Esophagus (tissue), 2 donors: ENCODE measurements at places on chromosomes 12 and 14. TPM values are rescaled to one million over a fixed set of nuclear protein-coding genes. Genes with fewer than 3 reads are reported as not detected.

CLECL1 gene
- 0.25 TPM for polyA plus RNA-seq

FLVCR2 gene
- 1.2 TPM for polyA plus RNA-seq

LTBP2 gene
- 5.5 TPM for polyA plus RNA-seq

ADCY4 gene
- polyA plus RNA-seq, result 10.2 TPM

STXBP6 gene
- polyA plus RNA-seq, result 1.9 TPM

BORCS5 gene
- polyA plus RNA-seq, result 2.6 TPM

ESRRB gene
- not detected for polyA plus RNA-seq

ASB2 gene
- polyA plus RNA-seq, result 4.7 TPM

PTGER2 gene
- 0.29 TPM for polyA plus RNA-seq

PPP1R1A gene
- 0.99 TPM for polyA plus RNA-seq

FICD gene
- 1.1 TPM for polyA plus RNA-seq

RNU7-1 gene
- not detected for polyA plus RNA-seq

CACNA1C gene
- polyA plus RNA-seq, result 2.5 TPM

PA2G4 gene
- polyA plus RNA-seq, result 103 TPM

CATSPERB gene
- polyA plus RNA-seq, result 0.69 TPM

GLIPR1L1 gene
- not detected for polyA plus RNA-seq

SERPINA10 gene
- not detected for polyA plus RNA-seq

NELL2 gene
- polyA plus RNA-seq, result 0.63 TPM

PLCZ1 gene
- polyA plus RNA-seq, result not detected

GPR68 gene
- 4.8 TPM for polyA plus RNA-seq

ALG10 gene
- polyA plus RNA-seq, result 0.79 TPM

METTL25 gene
- polyA plus RNA-seq, result 4.6 TPM

RTL1 gene
- polyA plus RNA-seq, result 0.02 TPM

ITPR2 gene
- polyA plus RNA-seq, result 4.8 TPM

NTN4 gene
- polyA plus RNA-seq, result 3.8 TPM

IGFBP6 gene
- polyA plus RNA-seq, result 59.1 TPM

SLC16A7 gene
- 3.8 TPM for polyA plus RNA-seq

CLEC2D gene
- polyA plus RNA-seq, result 5.2 TPM

TAS2R14 gene
- polyA plus RNA-seq, result 0.94 TPM

LRCOL1 gene
- polyA plus RNA-seq, result not detected

CHGA gene
- polyA plus RNA-seq, result 0.75 TPM

FOXG1 gene
- polyA plus RNA-seq, result 0.12 TPM

TAS2R8 gene
- polyA plus RNA-seq, result not detected

ITGA7 gene
- polyA plus RNA-seq, result 24.6 TPM

TIMELESS gene
- 9.2 TPM for polyA plus RNA-seq

CLMN gene
- polyA plus RNA-seq, result 1.6 TPM

CLEC4A gene
- 0.92 TPM for polyA plus RNA-seq
